T-helper 2 cell treated with Interferon-gamma antibody and Interleukin-4, amounts not matched to agents 5 μg/mL and 100 μg/mL, for 36 hours (primary cell): ENCODE measurements at places on chromosomes 11 and 22.

DNA sequence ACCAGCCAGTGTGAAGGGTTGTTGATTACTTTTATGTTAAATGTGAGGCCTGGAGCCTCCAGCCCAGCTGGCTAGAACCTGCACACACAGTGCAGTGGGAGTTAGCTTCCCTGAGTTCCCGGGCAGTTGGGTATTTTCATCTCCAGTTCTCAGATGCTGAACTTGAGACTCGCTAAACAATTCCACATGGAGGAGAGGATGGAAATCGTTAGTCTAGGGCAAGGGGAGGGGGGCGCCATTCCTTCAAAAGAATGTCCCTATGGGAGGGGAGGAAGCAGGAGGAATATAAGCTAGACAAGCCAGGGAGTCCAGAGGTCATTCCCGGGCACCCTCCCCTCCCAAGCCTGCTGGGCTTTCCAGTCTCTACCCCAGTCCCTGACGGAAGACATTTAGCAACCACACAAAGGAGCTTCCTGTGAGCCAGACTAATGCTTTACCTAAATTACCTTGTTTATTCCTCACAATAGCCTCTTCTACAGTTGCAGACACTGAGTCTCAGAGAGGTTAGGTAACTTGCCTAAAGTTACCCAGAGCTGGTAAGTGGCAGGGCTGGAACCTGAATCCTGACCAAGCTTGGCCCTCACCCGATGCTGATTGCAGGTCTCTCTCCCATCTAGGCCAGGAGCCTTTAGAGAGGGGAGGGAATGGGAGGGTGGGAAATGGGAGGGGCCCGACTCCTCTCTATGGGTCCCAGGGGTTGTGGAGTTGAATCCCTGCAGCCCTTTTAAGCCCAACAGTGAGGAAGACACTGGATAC lies 1.9 kb upstream of the TSKU start:
- H3K4me1 ChIP-seq, result peaks cover 22% of the 10 kb centered on the region
- H3K36me3 ChIP-seq, result peaks cover 6% of the 10 kb centered on the region
- DNase-seq, result no peak

- no peaks in the 10 kb centered on the region for H3K27me3 ChIP-seq
- no peak for DNase-seq
- no peak overlapping the region for H3K27ac ChIP-seq
- no peak overlapping the region for H3K4me3 ChIP-seq
- H3K36me3 ChIP-seq, result no peaks in the 10 kb centered on the region
Measured at GRCh38 chr11:45674481-45675190, 9.2 kb upstream of the CHST1 start.

DNA sequence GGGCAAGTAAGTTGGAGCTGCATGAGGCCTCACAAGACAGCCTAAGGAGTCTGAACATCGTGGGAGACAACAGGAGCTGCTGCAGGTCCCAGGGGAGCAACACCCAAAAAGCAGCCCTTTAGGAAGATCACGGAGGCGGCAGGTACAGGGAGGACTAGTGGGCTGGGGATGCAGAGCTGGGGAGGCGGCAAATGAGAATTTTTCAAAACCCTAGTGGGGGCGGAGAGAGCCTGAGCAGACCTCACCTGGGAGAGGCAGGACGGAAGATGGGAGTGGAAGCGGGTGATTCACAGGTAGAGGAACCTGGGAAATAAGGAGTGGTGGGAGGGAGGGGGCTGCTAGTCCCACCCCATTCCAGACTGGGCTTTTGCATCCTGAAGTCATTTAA lies 42.1 kb downstream of the DKK3 start:
- peaks cover 19% of the 10 kb centered on the region for H3K27me3 ChIP-seq
- no peak overlapping the region for H3K4me3 ChIP-seq
- H3K4me1 ChIP-seq, result peaks cover 8% of the 10 kb centered on the region
- peaks cover 2% of the 10 kb centered on the region for H3K36me3 ChIP-seq
- DNase-seq, result no peak

DNA sequence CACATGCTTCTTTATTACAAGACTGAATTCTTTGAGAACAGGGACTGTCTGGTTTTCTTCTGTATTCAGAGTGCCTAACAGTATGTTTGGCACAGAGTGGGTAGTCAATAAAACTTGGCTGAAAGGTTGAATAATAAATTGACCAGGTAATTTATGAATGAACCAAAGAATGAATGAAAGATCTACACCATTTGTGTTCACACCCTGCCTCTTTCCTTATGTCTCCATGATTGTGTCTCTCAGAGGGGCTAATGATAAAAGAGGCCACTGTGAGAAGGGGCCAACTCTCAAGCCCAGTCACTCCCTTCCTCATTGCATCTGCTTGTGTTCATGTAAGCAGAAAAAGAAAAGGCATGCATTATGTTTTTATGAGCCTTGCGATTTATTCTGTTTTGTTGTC lies 569.7 kb upstream of the TENM4 start:
- H3K27ac ChIP-seq, result no peak overlapping the region
- no peak overlapping the region for H3K4me3 ChIP-seq
- no peaks in the 10 kb centered on the region for H3K4me1 ChIP-seq
- H3K27me3 ChIP-seq, result no peaks in the 10 kb centered on the region
- no peak for DNase-seq
